NCI-H1436 treated with DMSO at 0.1 percent for 48 hours (cell line): ENCODE measurements at places on chromosomes 2 and 18.
A peak's percentile ranks its signal among the peaks of the same experiment; 100 is the strongest.

DNA sequence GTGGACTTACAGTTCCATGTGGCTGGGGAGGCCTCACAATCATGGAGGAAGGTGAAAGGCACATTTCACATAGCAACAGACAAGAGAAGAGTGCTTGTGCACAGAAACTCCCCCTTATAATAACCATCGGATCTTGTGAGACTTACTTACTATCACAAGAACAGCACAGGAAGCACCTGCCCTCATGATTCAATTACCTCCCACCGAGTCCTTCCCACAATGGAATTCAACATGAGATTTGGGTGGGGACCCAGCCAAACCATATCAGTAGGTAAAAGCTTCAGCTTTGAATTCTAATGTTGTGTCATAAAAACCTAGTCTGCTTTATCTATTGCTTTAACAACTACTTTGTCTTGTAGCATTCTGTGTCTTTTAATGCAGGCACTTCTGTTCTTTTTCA lies 140.4 kb upstream of the PIK3C3 start:
- DNase-seq = no peak

DNA sequence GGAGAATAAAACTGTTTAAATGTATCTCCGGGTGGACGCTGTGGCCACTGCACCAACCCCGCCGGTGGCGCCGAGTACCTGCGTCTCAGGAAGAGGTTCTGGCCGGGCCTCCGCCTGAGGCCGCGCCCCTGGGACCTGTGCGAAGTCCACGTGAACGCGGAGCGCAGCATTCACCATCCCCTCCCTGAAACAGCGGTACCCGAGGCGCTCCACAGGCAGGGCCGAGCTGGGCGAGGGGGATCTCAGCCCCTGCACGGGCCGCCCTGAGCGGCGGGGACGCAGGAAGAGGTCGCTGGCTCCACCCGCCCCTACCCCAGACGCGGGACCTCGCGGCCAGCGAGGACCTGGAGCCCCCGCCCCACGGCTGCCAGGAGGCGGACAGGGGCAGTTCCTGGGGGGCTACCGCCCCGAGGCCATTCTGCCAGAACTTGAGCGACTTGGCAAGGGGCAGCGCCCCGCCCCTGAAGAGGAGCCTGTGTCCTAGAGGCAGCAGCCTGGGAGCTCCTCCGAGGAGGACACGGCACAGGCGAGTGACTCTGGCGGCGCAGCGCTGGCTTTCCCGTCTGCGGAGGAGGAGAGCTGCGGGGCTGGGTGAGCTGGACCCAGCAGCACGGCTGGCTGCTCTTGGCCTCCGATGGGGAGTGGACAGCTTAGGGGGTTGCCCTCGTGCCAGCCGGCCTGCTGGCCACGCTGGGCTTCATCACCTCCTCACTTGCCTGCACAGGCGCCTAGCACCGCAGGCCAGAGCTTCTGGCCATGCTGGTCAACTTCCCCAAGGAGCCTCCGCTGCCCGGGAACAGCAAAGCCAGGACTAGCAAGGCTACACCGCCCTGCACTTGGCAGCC lies 9.7 kb upstream of the TEKT4 start:
- DNase-seq = no peak

- DNase-seq = no peak
These were observed 12.9 kb upstream of the MGAT4A start for GRCh38 chr2:98743835-98744234.

DNA sequence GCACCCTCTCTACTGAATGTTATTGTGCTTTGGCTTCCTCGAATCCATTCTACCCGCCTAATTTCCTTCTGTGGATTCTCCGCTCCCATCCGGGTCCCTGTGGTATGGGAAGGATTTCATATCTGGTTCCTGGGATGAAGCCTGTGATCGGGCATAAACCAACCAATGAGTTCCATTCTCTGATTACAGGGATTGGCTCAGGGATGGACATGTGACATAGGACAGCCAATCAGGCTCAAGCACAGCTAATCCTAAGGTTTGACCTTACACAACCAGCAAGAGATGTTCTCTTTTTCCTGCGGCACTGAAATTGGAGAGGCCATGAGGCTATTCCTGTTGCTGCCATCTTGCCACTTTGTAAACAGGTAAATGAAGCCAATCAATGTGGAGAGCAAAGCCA lies 168.1 kb upstream of the SMAD2 start:
- DNase-seq = no peak

GRCh38 chr2:104769096-104769495 lies 84.8 kb upstream of the POU3F3 start:
- DNase-seq = no peak

DNA sequence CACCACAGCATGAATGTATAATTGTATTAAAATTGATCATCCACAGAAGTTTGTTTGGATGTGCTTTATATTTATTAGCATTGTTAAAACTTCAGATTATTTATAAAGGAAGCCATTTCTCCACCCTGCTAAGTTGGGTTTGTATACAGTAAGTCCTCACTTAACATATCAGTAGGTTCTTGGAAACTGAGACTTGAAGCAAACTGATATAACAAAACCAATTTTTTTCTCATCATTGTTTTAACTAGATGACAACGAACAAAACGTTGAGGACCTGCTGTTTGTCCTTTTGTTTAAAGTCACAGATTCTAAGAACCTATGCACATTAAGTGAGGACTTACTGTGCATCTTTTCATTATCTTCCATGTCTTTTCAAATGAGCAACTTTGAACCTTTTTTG lies 17.1 kb downstream of the C2orf69 start:
- DNase-seq = no peak

- DNase-seq = no peak
These were observed 2068.9 kb upstream of the PIK3C3 start for GRCh38 chr18:39886136-39886535.

DNA sequence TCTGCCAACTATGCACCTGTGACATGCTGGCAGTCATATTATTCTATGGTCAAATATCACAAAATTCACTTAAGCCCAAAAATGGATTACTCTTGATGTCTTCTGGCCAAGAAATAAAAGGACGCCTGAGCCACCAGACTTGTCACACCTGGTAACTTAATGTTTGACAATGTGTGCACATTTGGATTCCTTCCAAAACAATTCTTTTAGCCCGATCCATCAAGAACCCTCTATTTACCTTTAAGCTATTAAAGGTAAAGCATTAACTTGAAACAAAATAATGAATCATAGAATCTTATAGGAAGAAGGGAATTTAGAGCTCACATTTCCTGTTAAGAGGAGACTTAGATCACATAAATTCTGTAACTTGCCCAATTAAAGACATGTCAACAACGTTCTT lies 46.5 kb upstream of the NFU1 start:
- peak; percentile 34 for DNase-seq

DNA sequence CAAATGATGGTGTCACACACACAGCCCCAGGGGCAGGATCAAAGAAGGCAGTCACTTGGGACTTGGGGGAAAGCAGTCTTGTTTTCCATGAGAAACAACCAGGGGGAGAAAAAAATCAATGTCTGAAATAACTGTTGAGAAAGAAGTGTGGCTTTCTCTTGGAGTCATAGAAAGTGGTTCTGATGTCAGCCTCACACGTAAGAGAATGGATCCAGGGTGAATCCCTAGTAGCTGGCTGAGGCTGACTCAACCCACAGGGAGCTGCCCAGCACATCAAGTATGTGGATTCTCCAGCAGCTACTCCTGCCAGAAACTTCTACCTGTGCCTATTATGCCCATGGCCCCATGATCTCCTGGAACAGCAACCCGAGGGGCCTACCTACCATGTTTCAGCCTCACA lies 33.6 kb upstream of the ZBTB7C start:
- no peak for DNase-seq

- no peak for DNase-seq
These were observed 403 bp downstream of the COL4A3 start for GRCh38 chr2:227164763-227165291.

GRCh38 chr2:165844216-165844615 lies 50.2 kb upstream of the GALNT3 start:
- no peak for DNase-seq

- DNase-seq = no peak
These were observed 4.4 kb upstream of the SERPINB5 start for GRCh38 chr18:63472380-63472779.

GRCh38 chr2:70396612-70397011 lies 94.7 kb upstream of the FAM136A start:
- DNase-seq = no peak

- DNase-seq = no peak
These were observed 107.9 kb downstream of the POLE4 start for GRCh38 chr2:75066121-75066902.

GRCh38 chr18:2853926-2854664 lies 7.3 kb downstream of the EMILIN2 start:
- no peak for DNase-seq

DNA sequence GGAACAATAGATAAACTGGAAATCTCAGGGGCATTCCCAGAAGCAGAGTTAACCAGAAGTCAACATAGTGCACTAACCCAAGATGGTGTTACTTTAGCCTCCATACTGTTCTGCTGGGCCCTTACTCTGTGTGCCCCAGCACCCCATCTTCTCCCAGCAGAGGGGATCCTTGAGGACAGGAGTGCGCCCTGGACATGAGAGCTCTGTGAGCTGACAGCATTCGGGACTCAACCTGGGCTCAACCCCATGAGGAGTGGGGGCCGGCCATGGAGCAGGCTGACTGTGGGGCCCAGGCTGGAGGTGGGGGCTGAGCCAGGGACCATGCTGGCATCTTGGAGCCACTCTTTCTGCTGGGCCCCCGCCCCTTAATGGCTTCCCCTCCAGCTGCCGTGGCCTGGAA lies 156.3 kb upstream of the HS6ST1 start:
- no peak for DNase-seq

- DNase-seq = no peak
These were observed 2.0 kb upstream of the RALB start for GRCh38 chr2:120250640-120251039.

GRCh38 chr2:71466301-71467179 lies 13.2 kb downstream of the DYSF start:
- no peak for DNase-seq

DNA sequence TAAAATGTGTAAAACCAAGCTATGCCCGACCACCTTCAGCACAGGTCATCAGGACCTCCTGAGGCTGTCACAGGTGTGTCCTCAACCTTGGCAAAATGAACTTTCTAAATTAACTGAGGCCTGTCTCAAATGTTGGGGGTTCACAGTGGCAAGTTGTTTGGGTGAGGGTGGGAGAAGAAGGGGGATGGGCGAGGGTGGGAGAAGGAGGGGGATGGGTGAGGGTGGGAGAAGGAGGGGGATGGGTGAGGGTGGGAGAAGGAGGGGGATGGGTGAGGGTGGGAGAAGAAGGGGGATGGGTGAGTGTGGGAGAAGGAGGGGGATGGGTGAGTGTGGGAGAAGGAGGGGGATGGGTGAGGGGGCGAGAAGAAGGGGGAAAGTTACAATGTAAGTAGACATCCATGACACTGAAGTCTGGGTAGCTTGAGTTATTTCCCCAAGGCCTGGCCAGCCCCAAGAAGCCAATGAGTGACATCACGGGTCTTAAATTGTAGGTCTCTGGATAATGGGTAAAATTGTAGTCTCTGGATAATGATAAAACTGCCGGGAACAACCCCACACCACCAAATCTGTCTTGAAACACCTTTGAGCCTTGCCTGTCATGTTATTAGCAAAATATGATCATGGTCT lies 56.3 kb downstream of the TIMM21 start:
- no peak for DNase-seq

- DNase-seq = no peak
These were observed 32.1 kb upstream of the MAPK4 start for GRCh38 chr18:50527636-50528307.

- no peak for DNase-seq
These were observed 448.3 kb upstream of the POU3F3 start for GRCh38 chr2:104405623-104406022.

DNA sequence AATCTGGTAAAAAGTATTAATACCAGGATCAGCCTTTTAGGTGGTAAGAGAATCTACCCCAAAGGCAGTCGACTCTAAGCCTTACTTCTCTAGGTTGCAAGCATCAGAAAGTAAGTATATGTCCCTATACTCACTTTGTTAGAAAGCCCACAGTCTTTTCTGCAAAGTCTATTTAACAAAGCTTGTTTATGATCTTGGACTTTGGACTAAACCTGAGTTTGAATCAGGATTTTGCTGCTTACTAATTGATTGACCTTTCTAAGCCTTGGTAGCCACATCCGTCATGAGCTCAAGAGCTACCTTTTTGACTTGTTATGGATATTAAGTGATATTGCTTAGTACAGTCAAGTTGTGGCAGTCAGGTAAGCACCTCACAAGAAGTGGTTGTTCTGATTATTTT lies 18.4 kb downstream of the FMNL2 start:
- no peak for DNase-seq

DNA sequence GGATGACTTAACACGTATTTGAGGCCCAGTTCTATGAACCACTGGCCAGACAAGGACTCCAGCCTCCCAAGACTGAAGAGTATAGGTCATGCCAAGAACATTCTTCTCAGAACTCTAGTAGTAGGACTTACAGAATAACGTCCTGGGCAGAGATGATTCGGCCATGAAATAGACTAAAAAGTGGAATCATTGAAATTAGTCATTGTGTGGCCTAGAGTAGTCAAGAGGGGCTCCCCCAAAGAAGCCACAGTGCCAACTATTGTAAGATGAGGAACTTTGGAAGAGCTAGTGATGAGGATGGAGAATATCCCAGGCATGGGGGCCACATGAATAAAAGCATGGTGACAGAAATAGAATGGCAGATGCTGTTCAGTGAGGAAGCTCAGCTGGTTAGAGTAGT lies 101.1 kb downstream of the TRIB2 start:
- DNase-seq = no peak

DNA sequence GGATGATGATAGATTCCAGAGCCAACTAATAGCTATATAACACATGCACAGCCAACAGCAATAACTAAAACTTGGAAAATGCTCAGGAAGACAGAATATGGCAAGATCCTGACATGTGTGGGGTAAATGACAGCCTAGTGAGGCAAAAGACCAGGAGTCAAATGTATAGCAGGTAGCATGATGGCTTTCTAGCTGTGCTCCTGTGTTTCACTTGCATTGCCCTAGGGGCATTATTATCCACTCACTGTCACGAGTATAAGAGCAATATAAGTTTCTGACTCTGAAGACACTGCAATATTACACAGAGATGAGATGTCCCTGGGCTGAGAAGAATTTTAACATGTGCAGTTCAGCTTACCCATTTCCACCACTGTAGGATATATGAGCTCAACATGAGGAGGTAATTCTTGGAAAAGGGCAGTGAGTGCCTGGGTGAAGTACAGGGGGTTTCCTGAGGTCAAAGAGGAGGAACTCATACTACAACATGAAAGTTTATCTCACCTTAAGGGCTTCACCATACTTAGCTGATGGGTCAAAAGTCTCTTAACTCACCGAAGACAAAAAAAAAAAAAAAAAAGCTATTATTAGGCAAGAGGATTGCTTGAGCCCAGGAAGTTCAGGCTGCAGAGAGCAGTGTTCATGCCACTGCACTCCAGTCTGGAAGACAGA lies 1385.6 kb upstream of the SLC39A10 start:
- DNase-seq = no peak
